ENCODE measurements at places on chromosomes 2 and 18.

- no peak for DNase-seq
These were observed 42.3 kb downstream of the GULP1 start for GRCh38 chr2:188333751-188334524.

GRCh38 chr2:242041816-242042215, 172.3 kb downstream of the RTP5 start:
- no peak for DNase-seq

- no peak for DNase-seq
These were observed 303.1 kb downstream of the SS18 start for GRCh38 chr18:25787276-25787675.

DNA sequence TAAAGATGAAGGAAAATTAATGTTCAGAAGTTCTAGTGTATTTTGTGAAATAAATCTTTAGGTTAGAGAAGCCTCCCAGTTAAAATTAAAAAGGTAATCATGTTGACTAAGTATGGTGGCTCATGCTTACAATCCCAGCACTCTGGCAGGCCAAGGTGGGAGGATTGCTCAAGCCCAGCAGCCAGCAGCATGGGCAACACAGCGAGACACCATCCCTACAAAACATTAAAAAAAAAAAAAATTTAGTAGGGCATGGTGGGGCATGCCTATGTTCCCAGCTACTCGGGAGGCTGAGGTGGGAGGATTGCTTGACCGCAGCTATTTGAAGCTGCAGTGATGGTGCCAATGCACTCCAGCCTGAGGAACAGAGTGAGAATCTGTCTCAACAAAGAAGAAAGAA, 17.9 kb downstream of the XPO1 start:
- DNase-seq, result no peak

GRCh38 chr2:72004976-72005375, 142.7 kb downstream of the CYP26B1 start:
- DNase-seq, result no peak

All from activated CD4-positive, alpha-beta T cell treated with anti-CD3 and anti-CD28 coated beads for 24 hours (primary cell).